ENCODE measurements at places on chromosomes 3 and 15. TPM values are rescaled to one million over a fixed set of nuclear protein-coding genes. Genes with fewer than 3 reads are reported as not detected.
A peak's percentile ranks its signal among the peaks of the same experiment; 100 is the strongest.

- DNase-seq: no peak
These were observed 109.8 kb downstream of the RPL22L1 start for GRCh38 chr3:170760174-170760526.

GRCh38 chr3:182487143-182487542 is 306.2 kb upstream of the ATP11B start:
- DNase-seq: peak; percentile 44

DNA sequence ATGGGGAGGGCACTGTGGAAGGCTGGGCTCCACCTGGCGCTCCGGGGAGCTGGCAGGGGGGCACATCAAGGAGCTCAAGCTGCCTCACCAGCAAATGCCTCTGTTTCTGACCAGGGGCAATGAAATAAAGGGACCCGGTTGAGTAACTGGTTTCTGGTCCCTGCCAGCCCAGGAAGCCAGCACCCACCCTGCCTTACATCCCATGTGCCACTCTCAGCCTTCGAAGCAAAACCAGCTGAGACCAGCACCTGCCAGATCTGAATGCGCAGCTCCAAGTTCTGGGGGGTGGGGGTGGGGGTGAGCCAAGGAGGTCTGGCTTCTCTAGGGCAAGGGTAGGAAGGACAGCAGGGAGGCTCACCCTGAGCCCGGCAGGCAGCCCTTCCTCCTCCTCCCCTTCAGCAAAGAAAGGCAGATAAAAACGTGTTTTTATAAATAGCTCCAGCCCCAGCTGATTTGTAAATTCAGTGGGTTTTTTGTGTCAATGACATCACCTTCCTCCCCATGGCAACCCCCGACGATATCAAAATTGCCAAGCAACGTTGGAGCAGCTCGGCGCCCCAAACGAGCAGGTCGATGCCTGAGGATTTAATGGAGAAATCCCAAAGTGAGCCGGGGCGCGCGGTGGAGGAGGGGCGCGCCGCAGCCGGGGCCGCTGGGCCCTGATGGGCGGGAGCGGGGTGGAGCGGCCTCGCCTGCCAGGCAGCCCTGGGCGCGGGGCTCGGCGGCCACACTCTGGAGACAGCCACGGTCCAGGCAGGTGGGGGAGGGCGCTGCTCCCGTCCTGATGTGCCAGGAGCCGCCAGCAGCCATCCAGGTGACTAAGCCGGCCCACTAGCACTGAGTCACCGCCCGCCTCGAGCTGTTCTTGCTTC is at the start of gene PAK6:
Gene PAK6 (plus strand): TSS at position 532 of the 872 bp plus-strand sequence. CDS start 25,723 bp downstream, outside the sequence.
- DNase-seq: peak; percentile 10

- no peak for DNase-seq
These were observed 748.9 kb downstream of the MECOM start for GRCh38 chr3:168914662-168915061.

- no peak for DNase-seq
These were observed 6.0 kb downstream of the NRG4 start for GRCh38 chr15:76006136-76006778.

RARRES1 gene
- 4.9 TPM for total RNA-seq

DNA sequence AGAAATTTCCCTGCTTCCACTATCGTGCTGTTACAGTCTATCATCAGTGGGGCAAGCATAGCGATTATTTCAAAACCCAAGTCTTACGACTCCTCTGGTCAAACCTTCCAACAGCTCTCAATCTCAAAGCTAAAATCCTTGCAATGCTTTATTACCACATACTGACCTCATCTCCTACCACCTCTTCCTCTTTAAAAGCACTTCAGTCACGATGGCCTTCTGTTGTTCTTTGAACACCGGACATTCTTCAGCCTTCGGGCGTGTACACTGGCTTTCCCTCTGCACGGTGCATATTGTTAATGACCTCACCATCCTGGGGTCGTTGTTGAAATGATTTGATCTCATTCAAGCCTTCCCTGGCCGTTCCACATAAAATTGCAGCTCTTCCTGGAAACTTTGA is 31.1 kb downstream of the MAGEL2 start:
- no peak for DNase-seq

GPR15 gene
- not detected for total RNA-seq

CDHR4 gene
- not detected for total RNA-seq

DNA sequence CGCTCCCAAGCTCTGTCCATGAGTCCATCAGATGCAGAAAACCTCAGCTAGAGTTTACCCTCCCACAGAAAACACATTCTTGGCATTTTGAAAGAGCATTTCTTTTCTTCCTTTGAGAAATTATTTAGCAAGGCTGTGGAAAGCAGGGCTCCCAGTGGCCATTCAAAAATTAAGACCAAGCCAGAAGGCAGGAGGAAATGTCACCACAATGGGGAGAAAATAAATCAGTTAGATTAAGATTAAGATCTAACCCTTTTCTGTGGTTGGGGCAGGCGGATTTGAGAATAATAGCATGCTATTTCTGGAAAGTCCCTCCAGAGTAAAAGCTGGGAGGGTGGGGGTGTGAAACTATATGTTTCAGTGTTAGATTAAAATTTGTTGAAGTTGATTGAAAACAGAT is 20.2 kb downstream of the LRIG1 start:
- DNase-seq: peak; percentile 39

SMAD6 gene
- 16.2 TPM for total RNA-seq

DNA sequence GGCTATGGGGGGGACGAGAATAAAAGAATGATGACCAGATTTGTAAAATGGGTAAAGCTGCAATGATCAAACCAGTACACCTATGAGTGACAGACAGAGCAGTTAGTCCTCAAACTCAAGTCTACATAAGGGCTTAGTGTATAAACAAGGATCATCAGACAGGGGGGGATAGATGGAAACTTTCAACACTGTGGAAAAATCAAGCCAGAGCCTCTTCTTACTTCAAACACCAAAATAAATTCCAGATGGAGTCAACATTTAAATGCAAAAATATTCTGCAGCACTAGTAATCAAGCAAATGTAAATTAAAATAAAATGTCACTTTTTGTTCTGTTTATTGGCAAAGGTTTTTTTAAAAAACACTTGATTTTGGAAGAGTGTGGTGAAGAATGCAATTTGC is 205.9 kb upstream of the RGMA start:
- DNase-seq: peak; percentile 32

DNA sequence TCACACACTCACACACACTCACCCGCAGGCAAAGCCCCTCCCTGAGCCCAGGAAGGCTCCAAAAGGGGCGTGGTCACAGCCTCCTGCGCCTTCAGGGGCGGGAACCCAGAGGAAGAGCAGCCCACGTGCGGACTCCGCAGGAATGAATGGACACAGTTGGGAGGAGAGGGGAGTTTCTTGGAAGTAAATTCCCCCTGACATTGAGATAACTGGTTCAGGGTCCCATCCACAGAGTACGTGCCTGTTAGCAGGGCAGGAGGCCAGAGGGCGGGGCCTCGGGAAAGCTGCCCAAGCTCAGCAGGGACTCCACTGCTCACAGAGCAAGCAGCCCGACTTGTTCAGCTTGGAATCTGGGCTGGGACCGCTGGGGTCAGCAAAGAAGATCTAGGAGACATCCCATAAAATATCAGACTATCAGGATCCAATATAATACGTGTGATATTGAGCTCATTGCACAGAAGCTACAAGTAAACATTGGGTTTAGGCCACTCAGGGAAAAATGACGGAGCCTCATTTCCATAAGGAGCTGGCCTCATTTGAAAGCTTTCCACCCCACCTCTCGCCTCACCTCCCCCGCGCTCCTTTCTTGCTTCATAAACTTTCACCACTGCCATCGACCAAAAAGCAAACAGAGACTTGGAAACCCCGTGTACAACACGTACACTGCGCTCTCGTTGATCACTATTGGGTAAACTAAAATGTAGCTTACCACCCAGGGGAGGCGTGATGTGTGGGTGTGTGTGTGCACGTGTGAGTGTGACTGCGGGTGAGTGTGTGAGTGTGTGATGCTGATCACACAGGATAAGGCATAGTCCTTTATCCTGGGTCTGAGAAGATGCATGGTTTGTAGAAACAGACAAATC is 36.0 kb downstream of the TM2D3 start:
- peak; percentile 66 for DNase-seq

DNA sequence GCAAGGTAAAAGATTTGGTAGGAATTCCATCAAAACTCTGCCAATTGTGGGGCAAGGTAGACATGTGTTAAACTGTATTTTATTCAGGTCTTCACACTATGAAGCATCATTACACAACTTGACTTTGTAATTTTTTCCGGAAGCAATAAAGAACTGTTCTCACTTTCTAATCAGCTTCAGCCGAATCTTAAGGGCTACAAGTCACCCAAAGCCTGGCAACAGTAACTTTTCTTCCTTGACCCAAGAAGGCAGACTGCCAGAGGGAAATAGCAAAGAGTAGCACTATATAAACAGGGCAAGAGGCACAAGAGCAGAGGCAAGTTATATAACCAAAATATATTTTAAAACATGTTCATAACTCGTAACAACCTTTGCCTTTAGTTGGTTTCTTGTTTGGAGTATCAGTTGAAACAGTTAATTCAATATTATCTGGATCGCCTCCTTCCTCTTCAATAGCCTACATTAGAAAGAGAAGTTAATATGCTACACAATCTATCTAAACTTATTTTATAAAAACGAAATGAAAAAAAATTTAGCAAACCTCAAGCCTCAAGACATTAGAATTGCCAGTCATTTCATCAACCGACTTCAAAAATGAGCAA is 1.4 kb downstream of the SLTM start:
- no peak for DNase-seq

GTPBP8 gene
- 16.8 TPM for total RNA-seq

DNA sequence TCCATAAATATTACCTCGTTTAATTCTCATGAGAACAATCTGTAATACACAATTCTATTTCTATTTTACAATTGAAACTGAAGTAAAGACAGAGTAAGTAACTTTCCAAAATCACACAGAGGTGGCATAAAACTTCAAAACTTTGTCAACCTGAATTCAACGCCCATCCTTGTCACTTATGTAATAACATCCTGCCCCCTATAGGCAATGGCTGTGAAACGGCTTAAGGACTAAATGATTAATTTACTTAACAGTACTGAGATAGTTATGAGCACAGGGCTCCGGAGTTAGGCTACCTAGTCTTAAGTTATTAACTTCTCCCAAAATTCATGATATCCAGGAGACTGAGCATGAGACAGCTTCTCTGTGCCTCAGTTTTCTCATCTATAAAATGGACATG is 293.1 kb upstream of the CHRM5 start:
- no peak for DNase-seq

GRCh38 chr3:87072446-87072845 is 81.5 kb upstream of the VGLL3 start:
- DNase-seq: no peak

All from skin of body (tissue), 3 donors.